ENCODE measurements at places on chromosomes 3 and 15. TPM values are rescaled to one million over a fixed set of nuclear protein-coding genes. Genes with fewer than 3 reads are reported as not detected.
A peak's percentile ranks its signal among the peaks of the same experiment; 100 is the strongest.

Gene SMAD6
- 25.4 TPM for total RNA-seq

- H3K27me3 ChIP-seq, result no peaks in the 10 kb centered on the region
These were observed 519.8 kb upstream of the GBE1 start for GRCh38 chr3:82281205-82281604.

- no peak overlapping the region for H3K27ac ChIP-seq
- no peak overlapping the region for H3K4me3 ChIP-seq
- no peak for DNase-seq
- H3K27me3 ChIP-seq, result no peaks in the 10 kb centered on the region
These were observed 7.5 kb downstream of the MYNN start for GRCh38 chr3:169780742-169781141.

DNA sequence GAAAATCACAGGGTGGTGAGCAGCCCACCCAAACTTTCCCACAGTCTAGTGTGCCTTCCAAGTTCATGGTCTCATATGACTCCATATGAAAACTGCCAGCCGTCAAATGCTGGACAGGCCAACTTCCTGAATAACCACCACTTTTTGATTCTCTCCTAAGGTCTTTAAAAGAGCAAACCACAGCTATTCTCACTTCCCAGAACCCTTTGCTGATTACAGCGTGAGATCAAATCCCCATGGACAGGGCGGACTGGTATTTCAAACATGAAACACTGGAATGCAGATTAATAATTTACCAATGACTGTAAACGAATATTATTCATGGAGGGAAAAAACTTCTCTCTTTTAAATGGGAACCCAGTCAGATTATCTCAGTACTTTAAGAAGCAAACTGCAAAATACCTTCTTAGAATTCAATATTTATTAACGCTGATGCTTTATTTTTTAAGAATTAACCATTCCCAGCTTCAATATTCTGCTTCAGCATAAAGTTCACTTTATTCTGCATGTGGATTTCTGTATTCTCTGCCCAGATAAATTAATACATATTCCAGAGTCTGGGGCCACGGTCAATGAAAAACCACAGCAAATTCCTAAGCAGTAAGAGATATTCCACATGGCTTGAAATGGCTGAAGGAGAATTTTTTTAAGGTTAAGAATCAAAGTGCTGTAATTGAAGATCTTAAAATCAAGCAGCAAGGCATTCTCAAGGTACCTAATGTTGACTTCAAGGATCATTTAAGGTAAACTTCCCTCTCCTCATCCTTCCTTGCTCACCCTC, 42.9 kb downstream of the MYO1E start:
- peaks cover 25% of the 10 kb centered on the region for H3K4me1 ChIP-seq
- H3K27me3 ChIP-seq, result no peaks in the 10 kb centered on the region
- peak; percentile 57 for DNase-seq
- H3K36me3 ChIP-seq, result no peaks in the 10 kb centered on the region
- H3K27ac ChIP-seq, result peak overlapping the region; percentile 76
- no peak overlapping the region for H3K4me3 ChIP-seq

GRCh38 chr3:178743297-178743696, 207.1 kb downstream of the KCNMB2 start:
- no peak for DNase-seq
- no peaks in the 10 kb centered on the region for H3K4me1 ChIP-seq
- no peak overlapping the region for H3K4me3 ChIP-seq
- no peaks in the 10 kb centered on the region for H3K36me3 ChIP-seq

- H3K4me3 ChIP-seq, result no peak overlapping the region
- H3K27ac ChIP-seq, result no peak overlapping the region
- H3K36me3 ChIP-seq, result no peaks in the 10 kb centered on the region
These were observed 300.6 kb downstream of the SATB1 start for GRCh38 chr3:18124501-18124900.

- H3K27me3 ChIP-seq, result no peaks in the 10 kb centered on the region
- no peak for DNase-seq
- H3K4me1 ChIP-seq, result no peaks in the 10 kb centered on the region
These were observed 16.1 kb downstream of the IRAK2 start for GRCh38 chr3:10180738-10181295.
